ENCODE measurements at places on chromosomes 5 and 9.

GRCh38 chr5:28862137-28862859 is 1823.9 kb upstream of the CDH9 start:
- DNase-seq, result no peak

DNA sequence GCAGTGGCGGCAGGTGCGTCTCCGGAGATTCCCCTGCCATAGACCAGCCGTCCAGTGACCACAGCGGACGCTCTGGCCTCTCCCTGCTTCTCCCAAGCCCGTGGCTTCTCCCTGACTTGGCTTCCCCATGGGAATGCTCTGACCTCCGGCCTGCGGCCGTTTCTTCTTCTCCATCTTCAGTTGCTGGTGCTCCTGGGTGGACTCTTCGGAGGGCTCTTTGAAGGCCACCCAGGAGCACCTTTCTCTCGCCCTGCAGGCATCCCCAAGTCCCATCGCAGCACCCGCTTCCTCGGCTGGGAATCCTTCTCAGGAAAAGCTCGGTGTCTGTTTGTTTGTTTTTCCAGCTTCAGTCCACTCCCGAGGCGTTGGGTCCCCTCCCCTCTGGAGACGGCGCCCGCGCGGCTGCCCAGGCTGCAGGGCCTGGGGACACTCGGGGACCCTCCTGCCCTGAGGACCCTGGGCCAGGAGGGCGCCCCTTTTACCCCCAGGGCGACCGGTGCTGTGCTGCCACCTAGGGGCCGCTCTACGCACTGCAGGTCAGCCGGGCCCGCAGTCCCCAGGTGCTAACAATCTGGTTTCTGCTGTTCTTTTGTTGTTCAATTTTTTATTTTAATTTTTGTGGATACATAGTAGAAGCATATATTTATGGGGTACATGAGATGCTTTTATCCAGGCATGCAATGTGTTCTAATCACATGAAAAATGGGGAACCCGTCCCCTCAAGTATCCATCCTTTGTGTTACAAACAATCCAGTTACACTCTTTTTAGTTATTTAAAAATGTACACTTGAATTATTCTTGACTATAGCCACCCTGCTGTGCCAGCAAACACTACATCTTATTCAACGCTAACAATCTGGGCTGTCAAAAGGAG is 197.9 kb upstream of the ADAMTS16 start:
- no peak for DNase-seq

- no peak for DNase-seq
Measured at GRCh38 chr9:26169708-26170107, 491.5 kb upstream of the TUSC1 start.

GRCh38 chr5:65268525-65268924 is 213.2 kb downstream of the ADAMTS6 start:
- DNase-seq, result no peak

- DNase-seq, result no peak
Measured at GRCh38 chr9:22056402-22056801, 47.3 kb upstream of the CDKN2B start.

DNA sequence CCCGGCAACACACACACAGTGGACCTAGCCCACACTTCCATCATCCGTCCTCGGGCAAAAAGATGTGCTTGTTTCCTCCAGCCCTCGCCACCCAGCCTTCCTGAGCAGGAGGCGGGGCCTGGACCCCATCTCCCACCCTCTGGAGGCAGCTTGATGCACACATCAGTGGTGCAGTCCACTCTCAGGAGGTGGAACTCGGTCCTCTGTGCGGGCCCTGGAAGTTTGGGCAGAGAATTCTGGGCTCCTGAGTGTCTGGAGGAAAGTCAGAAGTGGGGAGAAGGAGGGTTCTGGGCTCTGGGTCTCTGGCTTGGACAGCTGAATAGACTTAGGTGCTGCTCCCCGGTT is 54.0 kb upstream of the NEURL1B start:
- no peak for DNase-seq

DNA sequence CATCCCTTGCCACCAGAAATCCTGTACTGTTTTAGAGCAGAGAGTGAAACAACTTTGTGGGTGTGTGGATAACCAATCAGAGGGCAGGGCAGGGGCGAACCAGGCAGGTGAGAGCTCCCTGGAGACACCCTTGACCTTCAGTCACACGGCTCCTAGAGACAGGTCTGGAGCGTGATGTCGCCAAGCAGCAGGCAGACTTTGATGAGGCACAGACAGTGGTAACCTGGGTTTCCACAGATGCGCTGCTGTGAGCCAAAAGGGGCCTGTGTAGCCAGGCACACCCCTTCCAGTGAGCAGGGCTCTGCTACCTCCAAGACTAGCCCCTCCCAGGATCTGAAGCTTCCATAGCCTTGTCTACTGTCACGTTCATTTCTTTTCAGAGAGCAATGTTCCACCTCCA is 317.8 kb upstream of the ADCY2 start:
- DNase-seq, result no peak

GRCh38 chr9:127393645-127394044 is 3.3 kb upstream of the SLC2A8 start:
- no peak for DNase-seq

GRCh38 chr9:22279636-22280035 is 167.0 kb upstream of the DMRTA1 start:
- no peak for DNase-seq

DNA sequence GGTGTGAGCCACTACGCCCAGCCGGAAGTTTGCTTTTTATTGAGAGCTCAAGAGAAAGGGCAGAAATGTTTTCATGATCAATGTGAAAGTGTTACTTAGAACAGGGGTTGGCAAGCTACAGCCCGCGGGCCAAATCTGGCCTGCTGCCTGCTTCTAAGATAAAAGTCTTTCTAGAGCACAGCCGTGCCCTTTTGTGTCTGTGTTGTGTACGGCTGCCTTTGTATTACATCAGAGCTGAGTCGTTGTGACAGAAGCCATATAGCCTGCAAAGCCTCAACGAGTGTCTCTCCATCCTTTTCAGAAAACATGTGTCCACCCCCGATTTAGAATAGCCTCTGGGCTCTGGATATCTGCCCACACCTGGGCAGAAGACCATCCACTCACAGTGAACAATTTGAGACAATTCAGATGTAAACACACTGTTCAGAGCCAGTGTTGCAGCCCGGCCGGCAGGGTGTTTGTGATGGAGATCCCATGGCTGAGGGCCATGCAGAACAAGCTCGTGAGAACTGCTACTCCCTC is 28.8 kb downstream of the AK8 start:
- no peak for DNase-seq

DNA sequence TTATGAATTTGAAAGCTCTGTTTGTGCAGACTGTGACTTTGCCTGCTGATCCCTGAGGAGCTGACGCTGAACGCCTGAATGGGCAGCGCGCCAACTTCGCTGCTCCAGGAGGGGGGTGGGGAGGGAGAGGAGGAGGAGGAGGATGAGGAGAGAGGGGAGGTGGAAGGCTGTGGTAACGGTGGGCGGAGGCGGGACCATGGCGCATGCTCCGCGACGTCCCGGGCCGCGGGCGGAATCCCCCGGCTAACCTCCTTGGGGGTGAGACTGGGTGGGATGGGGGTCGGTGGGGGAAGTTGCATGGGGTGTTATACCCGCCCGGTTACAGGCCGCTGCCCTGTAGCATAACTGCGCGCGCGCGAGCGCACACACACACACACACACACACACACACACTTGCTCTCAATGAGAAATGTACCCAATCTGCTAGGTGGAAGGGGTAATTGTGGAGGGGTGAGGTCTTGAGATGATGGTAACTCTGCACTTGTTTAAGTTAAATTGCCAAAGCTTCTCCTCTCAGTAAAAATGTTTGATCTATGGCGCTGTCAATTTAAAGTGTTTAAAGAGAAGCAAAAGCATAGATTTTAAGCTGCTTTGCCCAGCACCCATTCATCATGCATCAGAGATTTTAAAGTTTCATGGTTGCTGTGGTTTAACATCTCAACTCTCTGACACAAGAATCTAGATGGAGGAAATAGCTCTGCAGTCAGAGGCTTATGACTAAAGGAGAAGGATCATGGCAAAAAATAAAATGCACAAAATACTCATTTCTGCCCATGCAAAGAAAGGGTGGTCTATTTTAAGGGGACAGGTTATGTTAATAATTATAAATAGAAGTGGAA is 76.6 kb upstream of the TBCA start:
- no peak for DNase-seq

DNA sequence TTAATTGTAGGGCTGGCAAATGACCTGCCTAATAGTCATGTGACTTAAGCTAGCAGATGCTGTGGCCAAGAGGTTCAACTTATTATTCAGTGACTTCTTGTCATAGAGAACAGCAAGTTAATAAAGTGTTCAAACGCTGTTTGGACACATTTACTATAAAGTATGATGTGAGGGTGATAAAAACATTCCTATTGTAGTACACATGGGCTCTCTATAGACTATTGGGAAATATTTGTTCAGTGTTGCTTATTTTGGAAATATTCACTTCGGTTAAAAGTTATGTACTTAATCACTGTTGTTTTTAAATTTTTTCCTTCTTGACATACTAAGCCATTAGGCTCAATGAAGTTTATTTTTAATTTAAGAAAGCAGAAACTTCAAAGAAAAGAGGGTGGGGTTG is 345.0 kb downstream of the NNT start:
- no peak for DNase-seq

- no peak for DNase-seq
Measured at GRCh38 chr5:59116231-59116865, 533.5 kb downstream of the RAB3C start.

DNA sequence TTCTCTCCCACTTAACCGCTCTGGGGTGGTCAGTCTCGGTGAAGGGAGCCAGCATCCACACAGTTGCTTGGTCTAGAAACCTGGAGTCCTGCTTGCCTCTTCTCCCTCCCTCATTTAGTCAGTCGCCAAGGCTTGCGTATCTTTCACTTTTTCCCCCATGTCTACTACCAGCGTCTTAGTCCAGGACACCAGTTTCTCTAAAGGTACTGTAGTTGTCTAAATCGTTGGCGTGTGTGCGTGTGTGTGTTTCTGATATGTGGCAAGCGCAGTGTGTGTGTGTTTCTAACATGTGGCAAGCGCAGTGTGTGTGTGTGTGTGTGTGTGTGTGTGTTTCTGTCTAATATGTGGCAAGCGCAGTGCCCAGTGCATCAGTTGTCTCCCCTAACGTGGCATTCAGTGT is 641 bp downstream of the ATP6V1G1 start:
- no peak for DNase-seq
